NCI-H774 (cell line): ENCODE measurements at places on chromosomes 11 and 22.

GRCh38 chr11:82007521-82007920, 726.1 kb downstream of the FAM181B start:
- no peak for DNase-seq

GRCh38 chr11:47466701-47467250, 17.8 kb upstream of the RAPSN start:
- peak; percentile 22 for DNase-seq

- DNase-seq, result no peak
These were observed 1862.9 kb upstream of the RAG2 start for GRCh38 chr11:38460896-38461295.

DNA sequence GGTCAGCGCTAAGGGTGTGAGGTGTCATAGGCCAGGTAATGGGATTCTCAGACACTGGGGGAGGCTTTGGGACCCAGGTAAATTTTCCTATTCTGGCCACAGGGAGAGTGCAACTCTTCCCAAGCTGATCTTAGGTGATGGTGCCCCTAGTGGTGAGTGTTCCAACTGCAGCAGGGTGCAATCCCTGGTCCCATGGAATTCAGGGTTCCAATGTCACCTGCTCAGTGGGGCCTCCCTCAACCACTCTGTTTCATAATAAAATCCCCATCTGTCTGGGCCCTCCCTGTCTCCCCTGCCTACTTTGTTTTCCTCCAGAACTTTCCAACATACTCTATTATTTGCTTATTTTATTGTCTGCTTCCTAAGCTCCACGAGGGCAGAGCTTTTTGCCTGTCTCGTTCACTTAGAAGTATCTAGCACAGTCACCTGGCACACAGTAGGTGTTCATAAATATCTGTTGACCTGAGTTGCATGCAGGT, 2.9 kb upstream of the SGSM1 start:
- DNase-seq, result no peak

GRCh38 chr11:13368041-13368446, 90.5 kb downstream of the BMAL1 start:
- DNase-seq, result no peak

DNA sequence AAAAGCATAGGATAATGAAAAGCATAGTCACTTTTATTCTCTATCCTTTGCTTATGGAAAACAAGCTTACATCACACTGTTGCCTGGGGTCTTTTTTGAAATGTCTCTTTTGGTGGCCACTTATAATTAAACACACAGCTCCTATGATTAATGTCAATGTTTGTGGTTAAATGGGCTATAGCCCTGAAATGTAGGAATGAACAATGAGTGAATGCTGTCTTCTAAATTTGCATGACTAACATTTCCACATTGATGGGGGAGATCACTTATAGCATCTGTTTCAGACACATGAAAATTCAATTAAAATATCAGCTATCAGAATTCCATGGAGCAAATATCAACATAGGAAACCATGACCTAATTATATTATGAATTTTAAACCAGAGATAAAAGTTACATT, 171.4 kb upstream of the FAT3 start:
- no peak for DNase-seq

GRCh38 chr11:9038541-9038940, 34.7 kb upstream of the NRIP3 start:
- DNase-seq, result no peak

DNA sequence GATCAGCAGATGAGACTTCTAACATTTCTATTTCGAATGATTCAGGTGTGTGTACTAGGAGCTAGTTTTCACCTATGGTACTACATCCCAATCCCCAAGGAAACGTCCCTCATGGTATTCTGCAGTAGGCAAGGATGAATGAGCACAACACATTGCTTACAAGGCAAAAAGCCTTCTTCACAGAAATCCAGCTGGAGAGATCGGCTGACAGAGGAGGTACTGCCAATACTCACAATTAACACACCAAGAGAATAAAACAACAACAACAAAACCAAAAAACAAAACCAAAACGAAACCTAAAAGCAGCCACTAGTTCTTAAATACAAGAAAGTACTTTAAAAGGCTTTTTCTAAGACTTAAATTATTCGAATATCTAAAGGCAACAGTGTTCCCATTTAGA, 101.4 kb downstream of the PICALM start:
- no peak for DNase-seq

GRCh38 chr22:29166180-29166579, 39.5 kb upstream of the EMID1 start:
- DNase-seq, result no peak

DNA sequence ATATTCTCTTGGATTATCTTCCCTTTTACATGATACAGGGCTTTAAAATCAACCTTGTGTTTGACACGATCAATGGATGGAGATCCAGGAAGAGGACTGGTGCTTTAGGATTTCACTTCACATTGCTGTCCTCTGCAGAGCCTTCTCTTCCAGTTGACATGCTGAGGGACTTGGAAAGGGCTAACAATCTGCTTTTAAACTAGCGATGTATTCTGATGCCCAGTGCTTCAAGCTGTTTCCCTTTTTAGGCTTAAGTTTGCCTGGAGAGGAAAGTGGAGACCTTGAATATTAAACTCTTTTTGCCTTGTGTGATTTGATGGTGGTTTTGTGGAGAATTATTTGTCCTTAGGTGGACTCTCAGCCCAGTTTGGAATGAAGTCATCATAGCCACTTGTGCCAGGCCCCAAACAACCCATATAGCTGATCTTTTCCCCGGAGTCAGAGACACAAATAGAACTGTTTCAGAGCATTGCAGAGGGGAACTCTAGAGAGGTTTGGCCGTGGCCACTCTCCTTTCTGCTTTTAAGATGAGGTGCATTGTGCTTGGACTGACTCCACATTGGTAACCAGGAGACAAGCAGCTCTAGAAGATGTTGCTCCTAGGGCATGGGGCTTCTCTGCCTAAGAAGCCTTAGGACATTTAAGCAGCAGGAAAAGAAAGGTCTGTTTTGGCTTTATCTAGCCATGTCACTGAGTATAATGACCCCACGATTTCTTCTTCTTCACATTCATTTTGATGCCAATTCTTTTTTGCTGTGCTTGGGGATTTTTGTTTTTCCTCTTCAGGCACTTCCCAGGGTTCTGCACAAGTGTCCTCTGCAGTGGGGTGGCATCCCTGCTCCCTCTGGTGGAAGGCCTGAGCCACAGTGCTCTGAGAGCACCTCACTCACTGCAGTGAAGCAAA, 152.8 kb downstream of the NCAM1 start:
- peak; percentile 62 for DNase-seq

- no peak for DNase-seq
These were observed 1.8 kb upstream of the IL18BP start for GRCh38 chr11:71996946-71997345.

DNA sequence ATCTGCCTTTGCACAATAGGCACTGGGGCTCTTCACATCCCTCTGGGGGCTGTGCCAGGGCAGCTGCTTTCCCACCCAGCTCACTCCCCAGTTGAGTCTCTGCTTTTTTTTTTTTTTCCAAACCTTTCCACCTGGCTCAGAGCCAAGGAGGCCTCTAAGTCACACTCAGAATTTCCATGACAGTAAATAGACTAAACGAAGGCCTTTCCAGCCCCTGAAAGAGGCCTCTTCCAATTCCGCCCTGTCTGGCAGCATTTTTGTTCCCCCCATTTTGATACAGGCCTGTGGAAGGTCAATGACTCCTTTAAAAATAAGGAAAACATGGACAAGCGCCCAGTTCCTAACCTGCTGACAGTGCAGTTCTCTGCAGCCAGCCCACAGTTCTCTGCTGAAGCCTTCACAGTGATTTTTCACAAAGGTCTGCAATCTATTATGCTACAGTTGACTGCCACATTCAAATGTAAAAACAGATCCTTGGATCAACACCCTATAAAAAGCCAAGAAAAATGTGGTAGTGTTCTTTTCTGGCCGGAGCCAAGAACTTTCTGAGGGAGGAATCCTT, 107.5 kb upstream of the SESN3 start:
- no peak for DNase-seq

DNA sequence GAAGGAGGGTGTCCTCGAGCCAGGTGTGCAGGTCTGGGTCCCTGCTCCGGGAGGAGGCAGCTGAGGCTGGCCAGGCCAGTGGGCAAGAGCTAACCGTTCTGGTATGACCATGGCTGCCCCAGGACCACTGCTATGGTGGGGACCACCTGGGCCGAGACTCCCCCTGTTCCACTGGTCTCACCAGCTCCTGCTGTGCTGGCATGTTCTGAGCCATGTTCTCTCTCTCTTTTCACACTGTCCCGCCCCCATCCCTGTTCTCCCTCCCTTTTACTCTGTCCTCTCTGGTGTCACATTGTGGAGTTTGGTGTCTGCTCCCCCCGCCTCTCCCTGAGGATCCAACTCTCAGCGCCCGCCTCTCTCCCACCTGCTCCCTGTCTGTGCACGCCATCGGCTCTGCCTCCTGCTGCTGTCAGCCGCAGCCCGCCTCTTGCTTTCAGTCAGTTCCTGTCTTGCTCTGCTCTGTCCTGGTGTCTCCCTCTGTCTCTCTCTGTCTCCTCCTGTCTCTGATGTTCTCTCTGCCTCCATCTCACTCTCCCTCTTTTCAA, 66.4 kb downstream of the LRRC32 start:
- DNase-seq, result no peak

GRCh38 chr11:64637334-64638017, 46.5 kb downstream of the SLC22A12 start:
- no peak for DNase-seq

DNA sequence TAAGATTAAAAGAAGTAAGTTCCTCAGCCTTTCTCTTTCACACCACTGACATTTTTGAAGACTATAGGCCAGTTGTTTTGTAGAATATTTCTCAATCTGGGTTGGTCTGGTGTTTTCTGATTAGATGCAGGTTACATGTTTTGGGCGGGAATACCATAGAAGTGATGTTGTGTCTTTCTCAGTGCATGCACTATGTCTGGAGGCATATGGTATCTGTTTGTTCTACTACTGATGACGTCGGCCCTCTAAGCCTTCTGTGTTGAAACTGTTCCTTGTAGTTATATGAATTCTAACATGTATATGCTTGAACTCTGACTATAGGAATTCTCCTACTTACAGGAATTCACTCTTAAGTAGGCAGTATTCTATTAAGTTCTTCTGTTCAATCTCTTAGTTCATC, 21.6 kb downstream of the ZFTA start:
- DNase-seq, result no peak

DNA sequence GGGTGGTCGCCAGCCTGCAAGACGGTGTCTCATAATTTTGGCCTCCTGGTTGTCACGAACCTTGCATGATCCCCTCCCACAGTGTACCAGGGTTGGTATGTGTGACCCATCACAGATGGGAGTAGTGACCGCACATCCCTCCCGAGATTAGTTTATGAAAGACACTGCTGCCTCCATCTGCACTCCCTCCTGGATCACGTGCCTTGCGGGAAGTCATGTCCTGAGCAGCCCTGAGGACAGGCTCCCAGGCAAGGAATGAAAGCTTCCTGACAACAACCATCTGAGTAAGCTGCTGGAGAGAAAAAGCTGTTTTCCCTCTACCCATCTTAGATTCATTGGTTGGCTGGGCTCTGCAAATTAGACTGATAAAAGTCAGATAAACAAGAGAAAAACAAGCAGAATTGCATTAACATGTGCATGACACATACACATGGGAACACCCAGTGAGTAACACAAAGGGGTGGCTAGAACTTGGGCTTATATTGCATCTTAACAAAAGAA, 14.4 kb upstream of the PAMR1 start:
- DNase-seq, result no peak

- DNase-seq, result no peak
These were observed 67.1 kb downstream of the PARVB start for GRCh38 chr22:44091021-44091721.

DNA sequence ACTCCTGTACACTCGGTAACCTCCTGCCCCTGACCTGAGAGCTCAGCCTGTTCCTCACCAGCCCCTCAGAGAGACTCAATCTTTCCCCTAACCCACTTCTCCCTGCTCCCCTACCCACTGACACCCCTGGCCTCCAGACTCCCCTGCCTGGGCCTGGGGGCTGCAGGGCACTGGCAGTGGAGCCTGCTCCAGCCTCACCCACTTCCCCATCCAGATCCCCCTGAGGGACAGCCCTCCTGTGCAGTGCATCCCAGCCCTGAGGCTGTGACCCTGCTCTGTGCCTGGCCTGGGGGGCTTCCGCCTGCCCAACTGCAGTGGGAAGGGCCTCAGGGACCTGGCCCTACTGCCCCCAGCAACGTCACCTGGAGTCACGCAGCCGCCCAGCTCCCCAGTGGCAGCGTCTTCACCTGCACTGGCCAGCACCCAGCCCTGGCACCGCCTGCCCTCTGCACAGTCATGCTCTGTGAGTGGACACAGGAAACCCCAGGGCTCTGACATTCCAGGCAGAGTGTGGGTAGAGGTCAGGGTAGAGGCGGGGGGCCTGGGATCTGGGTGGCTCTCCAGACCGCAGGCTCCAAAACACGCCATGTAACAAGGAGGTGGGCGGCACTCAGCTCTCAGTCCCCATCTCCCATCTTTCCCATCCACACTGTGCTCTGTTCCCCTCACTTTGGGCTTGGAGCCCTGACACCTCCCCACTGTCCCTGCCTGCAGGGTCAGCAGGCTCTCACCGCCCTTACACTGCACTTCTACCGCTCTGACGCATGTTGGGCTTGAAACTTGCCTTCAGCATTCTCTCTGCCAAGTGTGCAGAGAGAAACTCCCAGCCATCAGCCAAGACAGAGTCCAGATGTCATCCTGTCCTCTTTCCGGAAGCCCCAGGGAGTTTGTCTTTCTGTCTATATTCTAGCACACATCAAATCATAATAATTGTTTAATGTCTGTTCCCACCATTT, 5.1 kb downstream of the VSIG10L2 start:
- DNase-seq, result no peak

DNA sequence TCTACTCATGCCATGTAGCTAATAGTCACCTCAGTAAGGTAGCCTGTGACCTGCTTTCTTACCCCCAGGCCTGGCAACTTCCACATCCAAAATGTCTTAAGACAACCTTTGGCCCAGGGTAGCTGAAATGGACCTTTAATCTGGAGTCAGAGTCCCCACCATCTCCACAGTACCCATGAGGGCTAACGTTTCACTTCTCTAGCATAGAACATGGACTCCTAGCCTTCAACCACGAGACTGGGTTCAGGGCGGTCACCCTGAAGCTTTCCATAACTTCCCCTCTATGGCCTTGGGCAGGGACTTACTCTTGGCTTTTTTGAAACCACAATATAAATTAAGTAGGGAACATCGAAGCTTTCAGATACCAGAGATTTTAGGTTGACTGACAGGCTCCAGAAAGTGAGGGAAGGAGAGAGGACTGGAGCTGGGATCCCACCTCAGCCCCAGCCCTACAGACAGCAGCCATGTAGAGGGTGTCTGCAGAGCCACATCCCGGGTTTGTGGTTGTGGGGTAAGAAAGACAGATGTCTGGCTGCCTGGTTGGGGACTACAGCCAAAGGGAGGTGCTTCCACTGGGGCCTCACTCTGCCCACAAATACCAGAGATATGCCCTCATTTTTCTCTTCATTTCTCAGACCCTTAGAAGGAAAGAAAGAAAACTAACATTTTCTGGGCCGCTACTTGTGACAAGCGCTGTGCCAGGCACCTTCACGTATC, 2.6 kb downstream of the TBC1D10A start:
- no peak for DNase-seq

- DNase-seq, result no peak
These were observed 412 bp downstream of the ZPR1 start for GRCh38 chr11:116787436-116787785.
